RPMI8226 (cell line): ENCODE measurements at places on chromosomes 5 and 9.
A peak's percentile ranks its signal among the peaks of the same experiment; 100 is the strongest.

DNA sequence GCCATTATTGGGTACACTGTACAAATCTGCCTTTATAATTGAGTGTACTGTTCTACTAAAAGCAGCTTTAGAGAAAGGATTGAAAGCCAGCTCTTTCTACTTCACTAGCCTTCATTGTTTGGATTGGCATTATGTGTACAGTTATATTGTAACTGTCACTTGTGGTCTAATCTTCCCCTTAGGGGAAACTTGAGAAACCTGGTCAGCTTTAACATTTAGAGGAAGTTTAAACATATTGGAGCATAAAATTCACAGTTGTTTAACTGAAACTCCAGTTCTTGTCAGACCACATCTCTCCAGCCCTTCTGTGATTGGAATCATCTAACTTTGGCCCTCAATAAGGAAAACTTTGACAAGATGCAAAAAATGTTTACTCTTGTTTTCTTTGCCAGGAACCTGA lies 24.6 kb downstream of the PIK3R1 start:
- no peak for DNase-seq

GRCh38 chr5:146447734-146448380 lies 724 bp downstream of the TCERG1 start:
- DNase-seq = peak; percentile 66

- DNase-seq = no peak
Measured at GRCh38 chr9:89872913-89873707, 268.3 kb downstream of the GADD45G start.

DNA sequence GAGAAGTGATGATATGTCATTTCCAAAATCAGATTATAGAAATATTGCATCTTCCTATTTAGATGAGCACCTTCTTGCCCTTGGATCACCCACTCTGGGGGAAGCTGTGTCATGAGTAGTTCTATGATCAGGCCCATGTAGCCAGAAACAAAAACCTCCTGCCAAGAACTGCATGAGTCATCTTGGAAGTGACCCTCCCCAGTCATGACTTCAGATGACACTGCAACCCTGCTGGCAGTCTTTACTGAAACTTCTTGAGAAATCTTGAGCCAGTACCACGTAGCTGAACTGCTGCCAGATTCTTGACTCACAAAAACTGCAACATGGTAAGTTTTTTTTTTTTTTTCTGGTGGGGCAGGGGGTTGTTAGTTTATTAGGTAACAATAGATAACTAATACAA lies 439.6 kb upstream of the PTGER4 start:
- DNase-seq = no peak

- no peak for DNase-seq
Measured at GRCh38 chr9:99606957-99607356, 214.7 kb upstream of the NR4A3 start.

DNA sequence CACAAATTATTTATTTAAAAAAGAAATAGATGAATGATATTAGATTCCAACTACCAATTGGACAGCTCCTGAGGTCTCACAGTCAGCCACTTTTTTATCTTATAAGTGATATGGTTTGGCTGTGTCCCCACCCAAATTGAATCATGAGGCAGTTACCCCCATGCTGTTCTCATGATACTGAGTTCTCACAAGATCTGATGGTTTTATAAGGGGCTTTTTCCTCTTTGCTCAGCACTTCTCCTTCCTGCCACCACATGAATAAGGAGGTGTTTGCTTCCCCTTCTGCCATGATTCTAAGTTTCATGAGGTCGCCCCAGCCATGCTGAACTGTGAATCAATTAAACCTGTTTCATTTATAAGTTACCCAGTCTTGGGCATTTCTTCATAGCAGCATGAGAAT lies 12.9 kb downstream of the NLN start:
- DNase-seq = peak; percentile 47

GRCh38 chr9:128333451-128333869 lies 6.9 kb upstream of the SLC27A4 start:
- DNase-seq = no peak

- DNase-seq = no peak
Measured at GRCh38 chr5:154196955-154197652, 6.6 kb downstream of the GALNT10 start.

- DNase-seq = no peak
Measured at GRCh38 chr5:146051678-146052077, 53.7 kb downstream of the PLAC8L1 start.

- DNase-seq = no peak
Measured at GRCh38 chr5:172180936-172181335, 7.1 kb downstream of the STK10 start.

- DNase-seq = no peak
Measured at GRCh38 chr5:95262933-95263660, 21.8 kb downstream of the MCTP1 start.

- DNase-seq = no peak
Measured at GRCh38 chr9:128250839-128251731, 24.7 kb downstream of the GOLGA2 start.

GRCh38 chr9:136566901-136567300 lies 21.1 kb upstream of the NOTCH1 start:
- DNase-seq = no peak

DNA sequence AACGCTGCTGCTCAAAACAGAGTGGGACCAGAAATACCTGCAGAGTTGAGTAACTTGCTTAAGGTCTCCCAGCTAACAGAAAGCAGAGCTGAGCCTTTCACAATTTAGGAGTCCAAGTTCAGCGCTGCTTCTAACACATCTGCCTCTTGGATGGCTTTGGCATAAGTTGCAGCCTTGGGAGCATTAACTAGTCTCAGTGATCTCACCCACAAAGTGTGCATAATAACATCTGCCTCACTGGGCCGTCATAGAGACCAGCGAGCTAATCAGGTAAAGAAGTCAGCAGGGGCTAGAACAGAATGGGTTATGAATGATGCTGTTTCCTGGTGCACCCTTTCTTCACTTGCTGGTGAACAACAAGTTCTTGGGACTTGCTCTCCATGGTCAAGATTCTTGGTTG lies 36.5 kb downstream of the WWC1 start:
- peak; percentile 19 for DNase-seq

GRCh38 chr5:112906637-112907036 lies 15.4 kb downstream of the REEP5 start:
- DNase-seq = no peak

DNA sequence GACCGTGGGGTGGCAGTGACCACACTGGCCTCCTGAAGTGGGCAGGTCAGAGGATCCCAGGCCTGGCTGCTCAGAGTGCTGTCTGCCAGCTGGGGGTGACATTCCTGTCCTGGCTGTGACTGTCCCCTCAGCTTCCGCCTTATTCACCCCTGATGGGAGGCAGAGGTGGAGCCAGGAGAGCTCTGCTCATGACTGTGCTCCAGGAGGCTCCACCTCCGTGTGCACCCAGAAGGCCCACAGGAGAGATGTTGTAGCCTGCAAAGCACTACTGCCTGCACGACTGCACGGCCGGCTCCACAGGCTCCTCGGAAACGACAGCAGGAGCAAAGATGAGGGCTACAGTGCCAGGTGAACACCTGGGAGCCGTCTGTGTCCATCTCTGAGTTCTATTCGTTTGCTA lies 60.9 kb downstream of the ROPN1L start:
- DNase-seq = no peak

- DNase-seq = no peak
Measured at GRCh38 chr5:65791712-65792673, 70.0 kb downstream of the NLN start.

GRCh38 chr9:98168941-98169488 lies 23.4 kb downstream of the CORO2A start:
- DNase-seq = no peak

- no peak for DNase-seq
Measured at GRCh38 chr5:32201122-32201753, 27.1 kb upstream of the GOLPH3 start.

- DNase-seq = no peak
Measured at GRCh38 chr5:78611126-78611605, 37.4 kb downstream of the LHFPL2 start.

DNA sequence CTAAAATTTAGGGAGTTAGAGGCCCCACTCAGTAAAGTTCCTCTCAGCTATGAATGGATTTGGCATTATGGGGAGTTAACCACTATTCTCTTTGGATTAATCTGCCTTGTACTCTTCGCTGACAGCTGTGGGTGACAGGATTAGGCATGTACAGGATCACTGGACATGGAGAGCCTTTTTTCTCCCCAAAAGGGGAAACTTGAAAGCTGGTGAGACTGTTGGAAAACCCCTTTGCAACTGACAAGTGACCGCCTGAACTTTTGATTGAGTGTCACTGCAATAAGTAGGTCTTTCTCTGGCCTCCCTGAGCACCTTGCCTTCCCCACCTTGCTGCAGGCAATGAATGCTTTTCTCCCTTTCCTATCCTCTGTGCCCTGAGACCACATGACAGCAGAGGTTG lies 68.3 kb downstream of the ERP44 start:
- DNase-seq = no peak

DNA sequence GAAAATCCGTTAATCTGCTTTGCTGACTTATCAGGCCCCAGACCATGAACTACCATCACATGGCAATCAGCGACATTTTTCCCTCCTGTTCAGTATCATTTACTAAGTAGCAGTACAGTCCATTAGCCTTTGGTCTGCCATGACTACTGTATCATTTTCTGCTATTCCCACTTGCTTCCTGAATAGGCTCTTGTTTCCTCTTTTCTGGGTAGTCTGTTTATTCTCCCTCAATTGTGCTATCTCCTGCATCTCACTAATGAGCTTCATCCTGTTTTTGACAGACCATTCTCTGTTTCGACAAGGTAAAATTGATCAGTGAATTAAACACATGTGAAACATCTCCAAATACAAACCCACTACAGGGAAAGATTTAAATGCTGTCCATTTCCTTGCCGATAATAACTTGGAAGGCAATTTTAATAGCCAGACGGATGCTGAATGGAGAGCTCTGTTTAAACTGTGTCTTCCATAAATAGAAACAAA lies 263.5 kb upstream of the ANKRD55 start:
- DNase-seq = no peak

GRCh38 chr5:134079748-134080581 lies 34.5 kb upstream of the TCF7 start:
- no peak for DNase-seq

- DNase-seq = no peak
Measured at GRCh38 chr9:126504086-126504976, 109.4 kb upstream of the LMX1B start.

DNA sequence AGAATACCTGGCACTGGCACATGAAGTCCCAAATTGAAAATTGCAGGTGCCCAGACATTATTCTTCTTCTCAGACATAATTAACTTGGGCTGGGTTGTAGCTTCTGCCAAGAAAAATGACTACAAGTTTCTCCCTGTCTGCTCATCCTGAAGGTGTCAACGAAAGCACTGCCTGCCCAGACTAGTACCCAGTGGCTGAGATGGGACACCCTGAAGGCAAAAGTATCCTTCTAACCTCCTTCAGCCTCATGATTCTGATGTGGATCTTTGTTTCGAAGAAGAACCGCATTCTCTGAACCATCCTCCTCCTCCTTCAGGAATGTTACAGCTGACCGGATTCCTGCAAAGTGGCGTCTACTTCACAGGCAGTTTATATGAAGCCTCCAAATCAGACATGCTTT lies 161.1 kb upstream of the FST start:
- DNase-seq = no peak

- no peak for DNase-seq
Measured at GRCh38 chr5:144247131-144247530, 76.5 kb downstream of the KCTD16 start.

GRCh38 chr5:168833936-168834335 lies 254.8 kb upstream of the PANK3 start:
- DNase-seq = no peak

GRCh38 chr5:146624179-146624578 lies 108.2 kb upstream of the GPR151 start:
- DNase-seq = no peak

- DNase-seq = no peak
Measured at GRCh38 chr9:128099932-128100491, 27.5 kb downstream of the PTGES2 start.

- DNase-seq = no peak
Measured at GRCh38 chr5:148910686-148911361, 84.4 kb downstream of the ADRB2 start.

GRCh38 chr5:143491646-143492045 lies 88.2 kb upstream of the NR3C1 start:
- DNase-seq = no peak

DNA sequence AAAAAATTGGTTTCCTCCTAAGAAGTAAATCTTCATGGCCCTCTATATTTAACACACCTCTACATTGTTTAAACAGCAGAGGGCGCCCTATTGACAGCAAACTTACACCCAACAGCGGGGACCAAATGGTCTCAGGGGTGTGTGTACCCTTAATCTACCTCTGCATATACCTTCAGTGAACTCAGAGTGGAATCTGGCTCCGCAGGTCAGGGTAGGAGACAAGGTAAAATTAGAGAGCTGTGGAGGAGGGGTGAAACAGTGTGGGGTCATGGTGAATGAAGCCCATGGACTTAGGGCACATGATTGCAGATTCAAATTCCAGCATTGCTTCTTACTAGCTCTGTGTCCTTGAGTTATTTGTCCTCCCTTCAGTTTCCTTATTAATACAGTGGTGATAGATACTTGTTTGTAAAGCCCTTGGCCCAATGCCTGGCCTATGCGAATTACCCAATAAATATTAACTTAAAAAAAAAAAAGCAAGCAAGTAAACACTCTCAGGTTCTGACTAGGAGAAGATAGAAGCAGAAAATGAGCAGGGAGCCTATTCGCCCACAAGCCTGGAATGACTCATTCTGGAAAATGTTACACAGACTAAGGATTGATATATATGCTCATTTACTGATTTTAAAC lies 122.9 kb downstream of the CAVIN4 start:
- peak; percentile 19 for DNase-seq

DNA sequence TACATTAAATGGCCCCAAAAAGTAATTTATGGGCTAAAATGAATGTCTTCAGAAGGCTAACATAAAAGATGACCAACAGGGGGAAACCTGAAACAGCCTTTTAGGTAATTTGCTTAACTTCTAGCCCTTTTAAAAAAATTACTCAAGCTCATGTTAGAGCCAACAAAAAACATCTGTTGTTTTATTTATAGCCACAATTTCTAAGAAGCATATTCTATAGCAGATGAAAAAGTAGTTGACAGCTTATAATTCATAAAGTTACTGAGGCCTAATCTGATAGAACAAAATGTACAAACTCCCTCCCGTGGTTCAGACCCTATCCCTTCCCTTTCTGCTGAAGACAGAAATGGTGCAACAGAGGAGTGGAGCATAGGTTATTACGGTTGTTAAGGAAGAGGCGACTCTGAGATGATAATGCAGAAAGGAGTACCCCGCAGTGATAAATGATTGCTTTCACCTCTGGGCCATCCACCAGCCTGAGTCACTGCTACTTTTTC lies 46.1 kb downstream of the PIK3R1 start:
- DNase-seq = no peak

DNA sequence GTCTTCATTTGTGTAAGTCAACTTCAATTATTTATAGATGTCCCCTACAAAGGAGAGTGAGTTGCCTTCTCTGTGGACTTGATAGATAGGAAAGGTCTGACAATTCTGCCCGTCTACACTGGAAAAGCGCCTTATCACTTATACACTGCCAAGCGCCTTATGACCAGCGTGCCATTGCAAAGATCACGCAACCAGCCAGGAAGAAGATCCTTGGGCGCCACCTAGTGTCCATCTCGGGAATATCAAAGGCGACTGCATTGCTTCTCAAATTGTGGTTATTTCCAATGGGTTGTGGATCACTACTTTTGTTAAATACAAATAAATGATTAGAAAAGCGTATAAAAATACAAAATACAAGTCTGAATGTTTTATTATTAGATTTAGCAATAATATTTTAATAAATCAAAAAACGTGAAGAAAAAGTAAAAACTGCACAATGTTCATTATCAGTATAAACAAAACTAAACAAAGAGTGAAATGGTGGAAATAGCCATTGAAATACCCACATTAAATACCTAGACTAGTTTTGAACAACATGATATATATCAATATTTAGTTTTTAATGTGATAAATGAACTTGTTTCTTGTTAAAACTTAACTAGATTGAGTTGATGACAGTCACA lies 27.8 kb downstream of the SUB1 start:
- peak; percentile 72 for DNase-seq
